Left renal cortex interstitium (tissue), 4 donors: ENCODE measurements at places on chromosomes 5 and 9. TPM values are rescaled to one million over a fixed set of nuclear protein-coding genes. Genes with fewer than 3 reads are reported as not detected.

- DNase-seq: peak; percentile 42
Observed at GRCh38 chr5:134177369-134178095, 782 bp upstream of the SKP1 start.

- no peak for DNase-seq
Observed at GRCh38 chr5:139385061-139386049, 2.3 kb upstream of the SLC23A1 start.

DNA sequence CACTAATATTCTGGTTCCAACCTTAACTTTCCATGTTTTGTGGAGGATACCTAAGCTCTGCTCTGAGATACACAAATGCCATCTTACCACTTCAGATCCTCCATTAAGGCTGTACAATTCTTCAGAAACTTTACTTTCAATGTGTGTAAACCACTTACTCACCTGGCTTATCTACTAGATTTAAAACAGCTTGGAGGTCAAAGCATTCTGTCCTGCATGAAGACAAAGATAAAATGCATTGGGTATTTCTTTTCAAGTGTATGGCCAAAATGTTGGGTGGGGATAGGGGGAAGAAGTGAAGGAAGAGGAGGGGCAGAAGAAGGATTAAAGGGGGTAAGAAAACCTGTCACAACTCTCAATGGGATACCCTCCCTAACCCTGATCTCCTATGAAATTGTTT, 939 bp downstream of the GOLGA1 start:
- no peak for DNase-seq

GRCh38 chr9:75582870-75583269, 307.6 kb upstream of the PCSK5 start:
- DNase-seq: no peak

Gene GLRA1
- polyA plus RNA-seq: 0.24 TPM

Gene SNCB
- polyA plus RNA-seq: not detected

Gene CNTRL
- polyA plus RNA-seq: 28.2 TPM
